Right lung (tissue), 10 donors: ENCODE measurements at places on chromosomes 11 and 22. TPM values are rescaled to one million over a fixed set of nuclear protein-coding genes. Genes with fewer than 3 reads are reported as not detected.

- DNase-seq = no peak
These were observed 17.8 kb downstream of the MB start for GRCh38 chr22:35599364-35599763.

The PLAAT2 gene
- not detected for polyA plus RNA-seq

- no peak for DNase-seq
These were observed 30.8 kb downstream of the EP300 start for GRCh38 chr22:41123151-41123550.

DNA sequence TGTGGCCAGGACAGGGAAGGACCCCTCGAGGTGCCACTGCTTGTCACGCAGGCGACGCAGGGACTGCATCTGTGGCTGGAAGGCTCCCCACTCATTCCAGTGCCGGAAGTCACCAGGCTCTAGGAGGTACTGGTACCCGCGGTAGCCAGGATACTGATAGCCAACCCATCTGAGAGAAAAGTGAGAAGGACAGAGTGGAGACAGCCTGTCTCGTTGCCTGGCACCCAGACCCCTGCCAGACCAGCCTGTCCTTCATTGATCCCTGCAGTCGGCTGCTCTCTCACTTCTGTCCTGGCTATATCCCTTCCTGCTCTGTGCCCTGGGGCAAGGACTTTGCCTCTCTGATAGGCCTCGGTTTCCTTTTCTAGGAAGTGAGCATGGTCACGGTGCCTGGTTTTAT is 9.6 kb upstream of the TPST2 start:
- no peak for DNase-seq

DNA sequence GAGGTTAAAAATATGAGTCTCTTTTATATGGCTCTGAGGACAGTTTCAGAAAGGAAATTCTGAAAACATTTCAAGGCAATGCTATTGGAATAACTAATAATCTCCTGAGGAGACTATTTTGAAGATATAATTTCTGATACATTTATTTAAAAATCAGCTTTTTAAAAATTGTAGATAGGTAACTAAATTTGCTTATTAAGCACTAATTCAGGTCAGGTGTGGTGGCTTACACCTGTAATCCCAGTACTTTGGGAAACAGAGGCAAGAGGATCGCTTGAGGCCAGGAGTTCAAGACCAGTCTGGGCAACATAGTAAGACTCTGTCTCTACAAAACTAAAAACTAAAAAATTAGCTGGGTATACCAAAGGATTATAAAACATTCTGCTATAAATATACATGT is 17.0 kb downstream of the ZDHHC13 start:
- no peak for DNase-seq

GRCh38 chr22:23824476-23825245 is 14.1 kb downstream of the DERL3 start:
- DNase-seq = no peak

- DNase-seq = no peak
These were observed 71.0 kb downstream of the ARHGAP8 start for GRCh38 chr22:44823396-44823795.

GRCh38 chr11:27040302-27041115 is at the start of gene BBOX1:
BBOX1 (plus strand) TSS chr11:27040815; CDS start chr11:27055431, 14,616 bp downstream.
- DNase-seq = no peak

- no peak for DNase-seq
These were observed 1.9 kb upstream of the CYB5R3 start for GRCh38 chr22:42651134-42651533.

The GRIK4 gene
- polyA plus RNA-seq = 9.0 TPM

- no peak for DNase-seq
These were observed 200.0 kb downstream of the TBC1D22A start for GRCh38 chr22:46962406-46962805.

The LRP4 gene
- 36.0 TPM for polyA plus RNA-seq
